ENCODE measurements at places on chromosomes 1 and 21.

GRCh38 chr1:14521622-14522021 is 76.9 kb upstream of the KAZN start:
- no peak for DNase-seq

DNA sequence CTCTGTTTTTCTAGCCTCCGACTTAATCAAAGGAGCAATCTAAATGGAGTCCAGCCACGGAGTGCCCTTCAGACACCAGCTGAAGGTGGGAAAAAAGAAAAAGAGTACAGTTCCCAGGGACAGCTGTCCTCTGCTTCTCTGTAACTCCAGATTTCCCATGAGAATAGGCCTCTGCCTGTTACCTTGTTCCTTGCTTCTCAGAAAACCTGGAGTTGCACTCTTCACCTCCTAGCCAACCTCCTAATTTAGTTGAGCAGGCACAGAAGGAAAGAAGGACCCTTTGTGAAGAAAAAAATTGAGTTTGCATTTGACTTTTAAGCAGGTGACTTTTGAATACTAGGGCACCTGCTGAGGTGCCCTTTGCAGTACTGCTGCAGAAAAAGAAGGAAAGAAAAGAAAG is 8.3 kb downstream of the BARHL2 start:
- DNase-seq = no peak

- DNase-seq = no peak
Observed at GRCh38 chr21:41730367-41730765, 36.5 kb downstream of the RIPK4 start.

DNA sequence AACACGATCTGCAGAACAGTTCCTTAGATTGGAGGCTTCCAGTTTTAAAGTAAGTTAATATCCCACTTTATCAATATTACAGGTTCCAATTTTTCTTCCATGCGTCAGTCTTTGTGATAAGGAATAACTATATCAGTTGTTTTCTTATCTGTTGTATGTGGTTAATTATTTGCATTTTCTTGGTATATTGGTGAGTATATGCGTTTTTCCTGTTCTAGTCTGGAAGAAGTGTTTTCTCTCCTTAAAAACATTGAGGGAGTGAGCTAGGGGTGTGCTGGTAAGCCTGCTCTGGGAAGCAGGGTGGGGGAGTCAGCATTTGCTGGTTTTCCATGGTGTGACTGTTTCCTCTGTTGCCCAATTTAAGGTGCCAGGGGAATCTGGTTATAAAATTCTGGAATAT is 50.2 kb upstream of the KIF1B start:
- no peak for DNase-seq

GRCh38 chr1:91883470-91883869 is 2.5 kb downstream of the TGFBR3 start:
- peak; percentile 48 for DNase-seq

DNA sequence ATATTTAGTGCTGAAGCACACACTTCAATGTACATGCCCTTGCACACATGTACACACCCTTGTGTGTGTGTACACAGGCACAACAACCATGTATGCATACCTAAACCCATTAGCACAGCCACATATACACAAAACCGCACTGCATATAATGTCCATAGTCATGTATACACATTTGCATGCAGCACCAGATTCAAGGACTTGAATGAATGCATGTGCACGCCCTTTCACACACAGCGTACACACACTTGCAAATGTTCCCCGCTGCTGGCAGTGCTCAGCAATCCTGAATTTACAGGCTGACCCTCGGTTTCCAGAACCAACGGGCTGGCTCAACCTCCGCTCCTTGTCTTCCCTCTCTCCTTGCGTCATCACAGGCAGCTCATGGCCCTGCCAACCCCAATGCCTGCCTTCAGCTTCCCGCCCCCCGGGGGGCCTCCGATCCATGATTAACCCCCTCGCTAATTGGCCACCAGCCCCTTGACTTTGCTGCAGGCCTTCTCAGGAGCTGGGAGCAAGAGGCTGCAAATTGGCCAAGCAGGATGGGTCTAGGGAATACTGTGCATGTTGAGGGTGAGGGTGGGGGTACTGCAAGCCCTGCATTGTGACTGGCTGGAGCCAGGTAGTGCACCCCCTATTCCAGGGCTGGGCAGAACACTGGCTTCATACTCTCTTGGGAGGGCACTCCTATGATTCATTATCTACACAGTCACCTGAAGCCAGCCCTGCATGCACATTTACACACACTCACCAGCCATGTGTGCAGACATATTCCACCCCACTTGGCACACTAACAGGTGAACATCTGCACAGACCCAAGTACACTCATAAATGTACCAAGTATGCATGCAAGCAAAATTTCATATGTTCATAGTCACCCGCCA is 7.9 kb downstream of the GPR3 start:
- DNase-seq = no peak

DNA sequence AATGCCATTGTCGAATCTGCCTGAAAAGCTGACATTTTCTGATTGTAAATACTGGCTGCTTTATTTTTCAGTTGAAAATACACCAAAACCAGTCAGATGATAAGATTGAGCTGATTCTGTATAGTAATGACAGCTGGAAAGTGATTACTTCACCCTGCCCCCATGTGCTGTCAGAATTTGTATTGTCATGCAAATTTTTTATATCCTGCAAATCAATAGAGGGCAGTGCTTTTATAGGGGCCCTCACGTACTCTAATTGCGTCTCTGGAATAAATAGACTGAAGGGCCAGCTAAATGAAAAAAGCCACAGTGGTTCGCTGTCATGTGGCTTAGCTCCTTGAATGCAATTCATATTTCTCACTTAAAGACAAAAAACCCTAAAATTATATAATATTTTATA is 208.6 kb downstream of the LHX8 start:
- no peak for DNase-seq

GRCh38 chr1:103025858-103026409 is 82.4 kb downstream of the COL11A1 start:
- DNase-seq = no peak

DNA sequence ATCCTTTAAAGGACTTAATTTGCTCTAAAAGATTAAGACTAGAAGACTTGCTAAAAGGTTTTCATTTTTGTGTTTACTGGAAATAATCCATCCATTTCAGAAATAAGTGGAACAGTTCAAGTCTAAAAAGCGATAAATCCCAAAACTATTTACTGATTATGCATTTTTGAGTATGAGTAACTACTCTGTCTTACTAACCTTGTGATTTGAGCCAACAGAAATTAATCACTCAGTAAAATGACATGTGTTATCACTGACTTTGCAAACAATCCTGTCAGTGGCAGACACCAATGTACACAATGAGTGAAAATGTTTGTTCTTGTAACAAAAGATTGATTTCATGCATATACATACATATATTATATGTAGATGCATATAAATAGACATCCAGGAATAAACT is 218.0 kb downstream of the DENND1B start:
- DNase-seq = no peak

DNA sequence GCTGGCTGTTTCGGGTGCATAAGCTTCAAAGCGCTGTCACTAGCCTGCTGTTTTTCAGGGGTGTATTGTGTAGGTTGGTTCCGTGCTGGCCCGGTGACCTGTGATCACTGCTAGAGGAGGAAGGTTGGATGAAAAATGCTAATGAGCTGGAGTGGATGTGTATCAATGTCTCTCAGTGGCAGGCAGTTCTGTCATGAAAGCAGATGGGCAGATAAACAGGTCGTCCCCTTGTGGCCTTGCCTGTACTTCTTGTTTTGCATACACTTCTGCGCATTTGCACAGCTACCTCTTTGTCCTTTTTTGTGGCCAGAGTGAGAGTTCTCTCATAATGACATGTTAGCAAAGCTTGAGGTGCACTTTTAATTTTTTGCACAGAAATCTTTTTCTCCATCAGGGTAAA is 2.9 kb downstream of the SELENON start:
- DNase-seq = peak; percentile 67

DNA sequence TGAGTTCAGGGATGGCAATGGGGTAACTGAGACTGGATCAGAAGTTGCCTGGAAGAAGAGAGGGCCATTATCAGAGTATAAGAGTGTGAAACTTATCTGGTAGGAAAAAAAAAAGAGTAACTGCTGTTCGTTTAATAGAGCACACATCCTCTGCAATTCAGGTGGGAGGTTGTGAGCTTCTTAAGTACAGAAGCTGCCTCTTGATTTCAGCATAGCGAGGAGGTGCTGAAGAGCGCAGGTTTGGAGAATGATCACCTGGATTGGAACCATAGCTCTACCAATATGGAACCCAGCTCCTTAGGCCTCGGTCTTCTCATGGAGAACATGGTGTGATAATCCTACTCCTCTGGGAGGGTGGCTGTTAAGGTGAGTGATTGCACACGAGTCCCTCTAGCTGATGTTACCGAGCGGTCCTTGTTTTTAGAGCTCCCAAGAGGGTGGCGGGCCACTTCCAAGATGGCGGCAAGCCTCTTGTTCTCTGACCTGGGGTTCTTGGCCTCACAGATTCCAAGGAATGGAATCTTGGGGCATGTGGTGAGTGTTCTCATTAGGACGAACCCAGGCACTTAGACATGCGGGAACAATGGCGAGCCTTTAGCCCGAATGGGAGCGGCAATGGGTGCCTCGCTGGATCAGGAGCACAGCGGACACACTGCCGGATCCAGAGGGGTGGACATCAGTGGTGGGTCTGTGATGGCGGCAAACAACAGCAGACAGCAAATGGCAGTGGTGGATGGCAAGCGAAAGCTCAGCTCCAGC is 3.3 kb upstream of the MX1 start:
- no peak for DNase-seq
